ENCODE measurements at places on chromosomes 5 and 9.
A peak's percentile ranks its signal among the peaks of the same experiment; 100 is the strongest.

- DNase-seq = no peak
These were observed 350.1 kb downstream of the TMEM232 start for GRCh38 chr5:110376281-110376951.

- DNase-seq = no peak
These were observed 205.8 kb downstream of the GABBR2 start for GRCh38 chr9:98502976-98503325.

DNA sequence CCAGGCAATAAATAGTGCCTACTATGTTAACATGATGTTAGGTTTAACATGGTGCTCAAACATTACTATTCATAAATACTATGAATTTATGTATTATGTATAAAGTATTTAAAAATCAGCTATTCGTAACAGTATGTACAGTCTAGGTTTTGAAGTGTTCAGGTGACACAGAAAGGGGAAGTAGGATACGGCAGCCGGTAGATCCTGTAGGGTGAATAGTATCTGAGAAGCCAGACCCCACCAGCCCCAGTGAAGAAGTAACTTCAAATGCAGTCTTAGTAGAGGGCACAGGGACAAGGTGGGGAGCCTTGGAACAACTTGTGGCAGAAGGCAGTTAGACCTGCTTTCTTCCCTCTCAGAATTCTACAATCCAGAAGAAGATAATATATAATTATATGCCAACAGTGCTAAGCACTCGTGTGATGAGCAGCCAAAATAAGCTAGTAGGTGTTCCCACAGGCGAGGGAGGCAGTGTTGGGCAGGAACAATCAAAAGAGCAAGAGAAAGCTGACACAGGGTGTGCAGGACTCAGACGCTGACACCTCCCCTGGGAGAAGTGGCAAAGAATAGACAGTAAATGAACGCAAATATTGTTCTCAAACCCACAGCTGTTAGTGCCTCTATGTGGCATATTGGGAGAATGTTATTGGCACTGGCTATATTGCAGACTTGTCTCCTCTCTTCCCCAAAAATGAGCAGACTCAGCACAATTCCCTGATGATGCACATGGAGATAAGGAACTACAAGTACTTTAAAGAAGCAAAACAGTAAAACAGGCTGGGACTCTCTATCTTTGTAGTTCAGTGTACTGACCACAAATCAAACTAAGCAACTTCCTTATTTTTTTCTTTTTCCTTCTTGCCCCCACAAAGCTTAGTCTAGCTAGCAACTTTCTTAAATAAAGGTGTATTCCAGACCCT, 4.6 kb downstream of the ZNF367 start:
- peak; percentile 34 for DNase-seq

GRCh38 chr5:14870337-14871213, 1.0 kb downstream of the ANKH start:
- peak; percentile 62 for DNase-seq
